ENCODE measurements at places on chromosomes 3 and 15.

DNA sequence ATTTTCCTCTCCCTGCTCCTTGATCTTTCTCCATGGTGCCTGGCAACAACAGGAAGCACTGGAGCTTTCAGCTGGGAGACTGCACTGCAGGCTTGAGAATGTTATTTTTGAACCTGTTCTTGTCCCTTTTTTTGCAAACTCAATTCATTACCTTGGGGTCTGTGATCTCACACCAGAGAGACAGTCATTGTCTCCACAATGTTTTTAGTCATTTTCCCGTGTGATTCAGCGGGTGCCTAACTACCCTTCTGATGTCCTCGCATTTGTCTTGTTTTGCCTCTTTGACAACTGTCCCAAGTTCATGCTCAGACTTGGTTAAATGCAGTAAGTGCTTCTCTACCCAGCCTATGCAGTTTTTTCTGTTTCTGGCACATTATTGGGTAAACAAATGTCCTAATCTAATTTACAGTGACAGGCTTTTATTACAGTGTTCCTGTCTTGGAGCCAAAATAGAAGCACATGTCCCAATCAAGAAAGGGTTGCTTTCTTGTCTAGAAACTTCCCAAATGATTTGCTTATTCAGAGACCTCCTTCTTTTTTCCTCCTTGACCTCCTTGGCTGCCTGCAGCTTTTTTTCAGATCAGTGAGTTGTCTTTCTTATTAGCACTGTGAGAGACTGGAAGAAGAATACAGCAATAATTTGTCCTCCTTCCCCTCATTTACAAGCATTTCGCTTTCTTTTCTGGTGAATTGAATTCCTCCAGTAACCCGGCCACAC lies 162.4 kb downstream of the NSUN3 start:
- DNase-seq = no peak

GRCh38 chr3:137925080-137925479 lies 84.9 kb upstream of the CLDN18 start:
- no peak for DNase-seq

GRCh38 chr3:148175214-148175613 lies 522.5 kb upstream of the AGTR1 start:
- no peak for DNase-seq

GRCh38 chr3:46866720-46867549 lies 3.7 kb upstream of the MYL3 start:
- DNase-seq = no peak

GRCh38 chr3:32296251-32297204 lies 58.0 kb downstream of the CMTM8 start:
- DNase-seq = no peak

- no peak for DNase-seq
These were observed 11.4 kb upstream of the HTR3E start for GRCh38 chr3:184085389-184085852.

DNA sequence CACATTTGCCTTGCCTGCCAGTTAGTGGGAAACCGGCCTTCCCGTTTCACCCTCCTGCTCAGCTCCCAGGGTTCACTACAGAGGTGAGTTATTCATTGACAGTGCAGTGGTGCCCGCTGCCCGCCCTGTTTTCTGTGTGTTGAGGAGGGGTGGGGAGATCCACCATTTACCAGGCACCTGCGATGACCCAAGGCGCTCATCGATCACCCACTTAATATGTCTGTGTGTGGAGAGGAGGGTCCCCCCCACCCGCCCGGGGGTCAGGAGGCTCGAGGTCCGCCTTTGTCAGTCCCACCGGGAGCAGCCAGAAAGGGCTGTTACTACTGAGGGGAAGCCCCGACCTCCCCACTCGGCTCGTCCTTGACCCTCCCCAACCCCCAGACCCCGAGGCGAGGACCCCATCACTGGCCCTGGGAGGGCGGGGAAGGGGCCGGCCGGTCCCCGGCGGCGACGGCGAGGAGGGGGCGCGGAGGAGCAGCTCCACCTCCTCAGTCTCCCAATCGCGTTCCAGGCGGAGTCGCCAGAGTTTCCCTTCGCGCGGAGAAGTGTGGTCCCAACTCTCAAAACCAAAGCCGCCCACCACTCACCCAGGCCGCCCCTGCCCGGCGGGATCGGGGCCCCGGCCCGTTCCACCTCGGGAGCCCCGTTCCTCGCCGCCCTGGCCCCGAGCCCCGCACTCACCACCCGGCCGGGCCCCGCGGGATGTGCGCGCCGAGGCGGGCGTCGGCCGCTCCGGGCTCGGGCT lies 1.1 kb downstream of the PLXNB1 start:
- DNase-seq = no peak
